ENCODE measurements at places on chromosomes 3 and 15. TPM values are rescaled to one million over a fixed set of nuclear protein-coding genes. Genes with fewer than 3 reads are reported as not detected.

DNA sequence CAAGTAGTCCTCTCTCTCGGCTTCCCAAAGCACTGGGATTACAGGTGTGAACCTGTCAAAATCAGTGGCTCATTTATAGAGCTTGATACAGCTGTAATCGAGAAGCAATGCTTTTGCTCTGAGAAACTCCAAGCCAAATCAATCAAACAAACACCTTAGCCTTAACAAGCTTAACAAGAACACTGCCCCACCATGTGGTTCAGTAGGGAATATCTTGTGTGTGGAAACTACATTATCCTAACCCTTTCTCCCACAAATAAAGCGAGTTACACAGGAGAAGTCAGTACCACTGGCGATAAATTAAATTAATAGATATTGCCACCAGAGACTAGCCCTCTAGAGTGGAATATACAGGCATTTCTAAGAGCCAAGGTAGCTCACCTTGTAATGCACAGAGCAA, 13.9 kb downstream of the CDAN1 start:
- no peak for DNase-seq

GRCh38 chr15:94972314-94972713, 741.0 kb downstream of the MCTP2 start:
- no peak for DNase-seq

DNA sequence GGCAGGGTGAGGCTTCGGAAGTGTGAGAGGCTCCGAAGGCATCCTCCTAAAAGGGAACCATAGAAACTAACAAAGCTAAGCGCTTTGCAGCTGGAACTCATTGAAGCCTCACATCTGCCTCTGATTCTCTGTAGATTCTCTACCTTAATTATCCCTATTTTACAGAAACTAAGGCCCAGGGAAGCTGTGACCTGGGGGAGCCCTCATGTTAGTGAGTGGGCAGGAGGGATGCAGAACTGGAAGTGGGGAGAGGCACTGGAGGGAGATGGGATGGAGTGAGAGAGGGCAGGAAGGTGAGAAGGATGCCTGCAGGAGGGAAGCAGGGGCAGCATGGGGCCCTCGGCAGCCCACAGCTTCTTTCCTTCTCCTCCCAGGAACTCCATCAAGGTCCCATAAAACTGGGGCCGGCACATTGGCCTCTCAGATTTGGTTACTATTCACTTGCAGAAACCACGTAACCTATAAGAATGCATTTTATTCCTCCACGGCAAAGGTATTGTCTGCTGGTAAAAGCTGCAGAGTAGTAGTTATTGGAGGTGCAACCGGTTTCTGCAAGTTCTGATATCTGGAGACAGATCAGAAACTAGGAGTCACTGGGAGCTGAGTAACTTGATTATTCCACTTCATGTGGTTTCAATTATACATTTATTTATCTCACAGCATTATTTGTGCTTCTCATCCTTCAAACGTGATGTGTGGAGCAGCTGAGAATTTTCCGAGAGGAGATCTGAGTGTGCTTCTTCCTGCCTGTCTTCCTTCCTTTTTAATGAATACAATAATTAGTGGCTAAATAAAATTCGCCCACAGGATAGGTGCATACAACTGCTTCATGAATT, 24.0 kb upstream of the CHCHD6 start:
- DNase-seq: no peak

DNA sequence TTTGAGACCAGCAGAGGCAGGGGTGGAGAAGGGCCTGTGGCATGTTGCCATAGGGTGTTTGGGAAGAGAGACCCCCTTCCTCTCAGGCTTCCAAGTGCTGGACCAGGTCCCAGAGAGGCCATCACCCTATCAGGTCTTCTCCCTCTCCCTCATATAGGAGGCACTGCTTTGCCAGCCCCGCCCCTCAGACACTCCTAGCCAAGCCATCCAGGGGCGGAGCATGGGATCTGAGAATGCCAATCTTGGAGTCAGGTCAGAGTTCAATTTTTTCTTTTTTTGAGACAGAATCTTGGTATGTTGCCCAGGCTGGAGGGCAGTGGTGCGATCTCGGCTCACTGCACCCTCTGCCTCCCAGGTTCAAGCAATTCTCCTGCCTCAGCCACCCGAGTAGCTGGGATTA, 32.7 kb downstream of the CRABP1 start:
- no peak for DNase-seq

DNA sequence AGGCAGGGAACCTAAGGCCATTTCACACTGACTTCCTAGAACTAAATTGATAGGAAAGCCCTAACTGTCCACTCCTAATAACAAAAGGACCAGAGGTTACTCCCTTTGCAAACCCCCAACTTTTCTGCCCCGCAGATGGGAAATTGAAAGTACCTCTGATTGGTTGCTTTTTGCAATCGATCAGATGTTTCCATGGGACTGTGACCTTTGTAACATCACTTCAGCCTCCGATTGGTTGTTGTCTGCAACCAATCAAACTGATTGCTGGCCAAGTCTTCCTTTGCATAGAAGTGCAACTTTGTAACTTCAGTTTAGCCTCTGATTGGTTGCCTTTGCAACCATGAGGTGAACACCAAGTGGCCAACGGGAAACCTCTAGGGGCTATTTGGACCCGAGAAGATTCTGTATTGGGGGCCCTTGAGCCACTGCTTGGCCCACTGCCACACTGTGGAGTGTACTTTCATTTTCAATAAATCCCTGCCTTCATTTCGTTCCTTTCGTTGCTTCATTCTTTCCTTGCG, 11.3 kb upstream of the KNL1 start:
- DNase-seq: peak; percentile 80

DNA sequence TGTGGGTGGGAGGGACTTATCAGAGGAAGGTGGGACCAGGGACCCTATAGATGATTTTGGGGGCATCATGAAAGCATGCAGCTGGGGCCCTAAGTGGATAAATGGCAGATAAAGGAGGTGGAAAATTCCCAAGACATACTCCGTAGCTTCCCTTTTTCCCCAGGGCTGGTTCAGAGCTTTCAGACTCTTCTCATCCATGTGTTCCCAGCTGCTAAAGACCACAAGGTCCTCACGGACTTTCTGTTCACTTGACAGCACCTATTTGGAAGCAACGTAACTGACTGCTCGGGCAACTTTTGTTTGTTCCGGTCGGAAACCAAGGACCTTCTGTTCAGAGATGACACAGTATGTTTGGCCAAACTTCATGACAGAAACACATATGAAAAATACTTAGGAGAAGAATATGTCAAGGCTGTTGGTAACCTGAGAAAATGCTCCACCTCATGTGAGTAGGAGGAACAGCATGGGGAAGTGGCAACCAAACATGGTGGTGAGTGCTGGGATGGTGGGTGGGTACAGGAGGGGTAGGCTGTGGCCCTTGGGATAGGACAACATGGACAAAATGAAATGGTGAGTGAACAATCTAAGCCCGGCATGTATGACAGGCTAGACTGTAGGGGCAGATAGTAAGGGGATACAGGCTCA, 28.7 kb upstream of the SRPRB start:
- DNase-seq: no peak

DNA sequence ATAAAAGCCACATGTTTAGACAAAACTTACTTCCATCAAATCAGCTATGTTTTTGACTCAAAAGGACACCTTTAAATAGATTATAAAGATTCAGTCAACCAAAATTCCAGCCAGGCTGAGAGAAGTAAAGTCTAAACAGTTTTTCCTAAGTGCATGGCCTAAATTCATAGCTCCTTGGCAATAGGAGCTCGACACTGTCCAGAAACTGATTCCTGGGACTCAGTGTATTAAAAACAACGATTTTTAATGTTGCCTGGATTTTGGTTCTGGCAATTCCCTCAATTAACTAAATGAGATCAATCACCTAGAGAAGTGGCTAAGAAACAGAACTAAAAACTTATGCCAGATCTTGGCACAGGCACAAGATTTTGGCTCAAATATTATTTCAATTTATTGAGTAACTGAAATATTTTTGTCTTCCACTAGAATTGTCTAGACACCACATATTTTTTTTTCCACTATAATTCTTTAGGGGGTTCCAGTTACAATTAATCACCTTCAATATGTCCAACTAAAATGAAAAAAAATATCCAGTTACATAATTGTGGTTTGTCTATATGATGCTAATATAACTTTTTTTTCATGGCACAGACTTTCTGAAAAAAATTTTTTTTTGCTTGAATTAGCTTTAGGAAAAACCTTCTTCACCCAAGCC, 135.9 kb downstream of the TFDP2 start:
- no peak for DNase-seq

DNA sequence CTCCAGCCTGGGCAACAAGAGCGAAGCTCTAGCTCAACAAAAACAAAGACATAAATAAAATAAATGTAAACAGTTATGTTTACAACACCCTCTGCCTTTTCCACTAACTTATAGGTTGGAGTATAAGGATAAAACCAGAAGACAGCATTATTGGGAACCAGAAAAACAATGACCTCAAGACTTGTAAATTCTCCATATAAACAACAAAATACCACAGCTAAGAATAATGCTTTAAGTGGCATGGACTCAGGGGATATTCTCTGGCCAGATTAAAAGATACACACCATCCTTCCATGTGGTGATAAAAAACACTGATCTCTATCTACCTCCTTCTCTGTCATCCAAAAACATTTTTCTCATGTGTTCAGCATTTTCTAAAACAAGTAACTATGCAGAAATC, 500.6 kb downstream of the MAGI1 start:
- no peak for DNase-seq

DNA sequence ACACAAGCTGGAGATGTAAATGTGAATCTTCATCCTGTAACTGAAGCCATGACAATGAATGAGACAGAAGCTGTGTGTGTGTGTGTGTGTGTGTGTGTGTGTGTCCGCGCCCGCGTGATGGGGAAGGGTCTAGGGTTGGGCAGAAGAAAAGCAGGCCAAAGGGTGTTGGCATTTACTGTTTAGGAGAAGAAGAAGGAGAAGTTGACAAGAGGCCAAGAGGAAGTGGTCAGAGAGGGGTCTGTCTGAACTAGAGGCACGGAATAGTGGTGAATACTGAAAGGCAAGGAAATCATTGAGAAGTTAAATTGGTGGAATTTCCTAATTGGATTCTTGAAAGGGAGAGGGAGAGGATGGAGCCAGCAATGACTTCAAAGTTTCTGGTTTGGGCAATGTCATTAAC, 5.6 kb upstream of the NCEH1 start:
- no peak for DNase-seq

DNA sequence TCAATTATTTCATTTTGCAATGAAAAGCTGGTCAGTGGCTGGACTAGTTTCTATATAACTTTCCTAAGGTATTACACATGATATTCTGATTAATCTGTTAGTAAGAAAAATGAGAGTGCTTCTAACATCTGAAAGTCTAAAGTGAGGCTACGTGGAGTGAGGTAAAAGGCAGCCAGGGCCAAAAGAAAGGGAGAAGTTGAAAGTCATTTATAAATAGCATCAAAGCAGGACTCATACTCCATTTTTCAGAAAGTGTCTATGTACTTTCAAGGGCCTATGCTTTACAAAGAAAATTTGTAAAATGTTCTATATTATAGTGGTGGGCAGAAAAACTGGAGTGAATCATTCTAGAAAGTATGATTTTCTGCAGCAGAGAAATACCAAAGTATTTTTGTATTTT, 80.0 kb downstream of the CSNK1G1 start:
- DNase-seq: no peak

- no peak for DNase-seq
Measured at GRCh38 chr15:59028387-59028955, 41.0 kb downstream of the RNF111 start.

The ANKRD63 gene
- 0.32 TPM for polyA plus RNA-seq

The SPESP1 gene
- 2.4 TPM for polyA plus RNA-seq

Data from forelimb muscle (tissue), 1 donor.